ENCODE measurements at places on chromosomes 1 and 21. TPM values are rescaled to one million over a fixed set of nuclear protein-coding genes. Genes with fewer than 3 reads are reported as not detected.

DNA sequence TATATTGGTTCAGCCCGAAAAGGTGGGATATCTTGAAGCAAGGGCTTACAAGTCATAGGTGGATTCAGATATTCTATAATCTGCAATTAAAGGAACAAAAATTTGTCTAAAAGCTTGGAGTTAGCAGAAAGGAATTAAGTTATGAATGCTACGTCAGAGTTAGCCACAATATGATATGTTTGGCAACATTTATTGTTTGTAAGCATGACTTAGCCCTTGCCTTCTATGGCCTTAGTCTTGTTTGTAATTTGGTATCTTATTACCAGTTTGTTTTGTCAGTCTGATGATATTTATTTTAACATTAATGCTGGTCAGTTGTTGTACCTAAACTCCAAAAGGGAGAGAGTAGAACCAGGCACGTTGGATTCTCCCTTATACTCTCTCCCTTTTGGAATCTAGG is 43.1 kb upstream of the SUCO start:
- no peaks in the 10 kb centered on the region for H3K4me1 ChIP-seq
- H3K4me3 ChIP-seq = no peak overlapping the region
- no peaks in the 10 kb centered on the region for H3K36me3 ChIP-seq
- DNase-seq = no peak
- no peaks in the 10 kb centered on the region for H3K27me3 ChIP-seq

GRCh38 chr21:32360401-32360975 is 32.3 kb downstream of the URB1 start:
- H3K27ac ChIP-seq = no peak overlapping the region
- no peak for DNase-seq
- H3K36me3 ChIP-seq = peaks cover 6% of the 10 kb centered on the region
- no peaks in the 10 kb centered on the region for H3K4me1 ChIP-seq
- H3K27me3 ChIP-seq = no peaks in the 10 kb centered on the region

- no peaks in the 10 kb centered on the region for H3K27me3 ChIP-seq
- H3K4me1 ChIP-seq = no peaks in the 10 kb centered on the region
- no peaks in the 10 kb centered on the region for H3K36me3 ChIP-seq
- DNase-seq = no peak
- H3K4me3 ChIP-seq = no peak overlapping the region
These were observed 87.7 kb upstream of the LYPLAL1 start for GRCh38 chr1:219085988-219086387.

KDM5B gene
- total RNA-seq = 55.5 TPM

GRCh38 chr1:34406377-34406776 is 229.7 kb downstream of the C1orf94 start:
- H3K4me3 ChIP-seq = no peak overlapping the region
- no peaks in the 10 kb centered on the region for H3K36me3 ChIP-seq
- no peak for DNase-seq
- no peaks in the 10 kb centered on the region for H3K4me1 ChIP-seq

- no peaks in the 10 kb centered on the region for H3K36me3 ChIP-seq
- no peaks in the 10 kb centered on the region for H3K4me1 ChIP-seq
- H3K27ac ChIP-seq = no peak overlapping the region
- no peaks in the 10 kb centered on the region for H3K27me3 ChIP-seq
These were observed 215.8 kb downstream of the SIPA1L2 start for GRCh38 chr1:232414100-232414499.

ANGEL2 gene
- 38.6 TPM for total RNA-seq

DNA sequence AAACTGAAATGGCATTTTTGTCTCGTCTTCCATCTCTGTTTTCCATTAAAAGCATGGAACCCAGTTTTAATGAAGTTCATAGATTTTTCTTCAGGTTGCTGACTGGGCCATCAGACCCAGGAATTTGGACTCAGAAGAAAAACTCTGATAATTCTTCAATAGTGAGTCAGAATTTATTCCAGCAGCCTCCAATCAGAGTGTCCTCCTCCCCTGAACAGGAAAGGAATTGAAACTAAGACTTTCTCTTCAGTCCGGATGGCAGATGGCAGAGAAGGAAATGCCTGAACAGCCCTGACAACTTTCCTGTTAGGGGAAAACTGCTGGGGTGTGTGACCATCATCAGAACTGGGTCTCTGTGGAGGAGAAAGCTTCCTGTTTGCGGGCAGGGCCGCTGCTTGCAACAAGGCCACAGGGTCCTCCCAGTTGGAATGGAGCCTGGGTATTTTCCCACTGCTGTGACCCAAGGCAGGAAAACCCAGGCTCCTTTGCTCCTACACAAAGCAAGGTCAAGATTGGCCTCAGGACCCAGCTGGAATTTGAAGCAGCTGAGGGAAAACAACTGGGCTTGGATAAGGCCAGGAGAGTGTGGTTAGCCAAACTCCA is 20.7 kb downstream of the CD34 start:
- H3K4me3 ChIP-seq = no peak overlapping the region
- no peak for DNase-seq
- no peaks in the 10 kb centered on the region for H3K27me3 ChIP-seq
- H3K4me1 ChIP-seq = peaks cover 23% of the 10 kb centered on the region
- peak overlapping the region; percentile 78 for H3K27ac ChIP-seq

DNA sequence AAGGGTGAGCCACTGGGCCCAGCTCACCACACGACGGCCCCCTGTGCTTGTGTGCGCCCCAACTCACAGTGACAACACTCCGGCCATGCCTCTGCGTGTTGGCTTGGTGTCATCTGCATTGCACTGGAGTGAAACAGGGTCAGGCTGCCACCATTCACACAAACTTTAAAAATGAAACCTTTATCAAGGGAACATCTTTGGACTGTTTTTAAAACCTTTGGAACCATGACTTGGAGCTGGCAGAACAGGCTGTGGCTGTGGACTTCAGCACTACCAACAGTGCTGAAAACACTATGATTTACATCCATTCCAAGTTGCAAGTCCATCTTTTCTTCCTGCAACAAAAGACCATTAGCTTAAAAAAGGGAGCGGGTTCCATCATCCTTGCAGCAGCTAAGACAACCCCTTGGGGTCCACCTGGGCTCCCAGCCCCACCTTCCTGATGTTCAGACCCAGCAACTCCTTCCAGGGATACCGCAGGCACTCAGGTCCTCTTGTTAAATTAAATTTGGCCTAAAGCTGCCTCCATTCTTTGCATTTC is 25.6 kb downstream of the POFUT2 start:
- DNase-seq = no peak
- H3K27me3 ChIP-seq = no peaks in the 10 kb centered on the region
- H3K36me3 ChIP-seq = peaks cover 28% of the 10 kb centered on the region
- no peak overlapping the region for H3K27ac ChIP-seq
- H3K4me3 ChIP-seq = no peak overlapping the region

DNA sequence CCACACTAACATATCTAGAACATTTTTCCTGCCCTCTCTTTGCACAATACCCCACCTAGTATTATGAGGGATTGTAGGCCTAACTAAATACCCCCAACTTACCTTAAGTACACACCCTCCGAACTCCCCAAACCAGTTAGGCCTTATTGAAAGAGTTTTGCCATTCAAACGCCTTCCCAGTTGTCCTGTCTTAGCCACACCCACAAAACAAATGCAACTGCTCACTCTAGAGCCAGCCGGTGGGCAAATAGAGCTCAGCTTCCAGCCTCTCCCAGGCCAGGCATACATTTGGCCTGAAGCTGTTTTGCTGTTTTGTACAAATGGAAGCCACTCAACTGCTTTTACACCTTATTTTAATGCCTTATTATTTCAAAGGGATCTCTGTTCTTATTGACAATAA is 224.2 kb upstream of the RUNX1 start:
- no peak overlapping the region for H3K27ac ChIP-seq
- H3K36me3 ChIP-seq = no peaks in the 10 kb centered on the region
- no peak overlapping the region for H3K4me3 ChIP-seq
- no peak for DNase-seq
- no peaks in the 10 kb centered on the region for H3K27me3 ChIP-seq

GRCh38 chr21:40422896-40423635 is 423.9 kb downstream of the DSCAM start:
- no peak overlapping the region for H3K27ac ChIP-seq
- no peaks in the 10 kb centered on the region for H3K36me3 ChIP-seq
- peaks cover 4% of the 10 kb centered on the region for H3K4me1 ChIP-seq
- peak overlapping the region; percentile 28 for H3K4me3 ChIP-seq
